ENCODE measurements at places on chromosomes 6 and 20. TPM values are rescaled to one million over a fixed set of nuclear protein-coding genes. Genes with fewer than 3 reads are reported as not detected.
A peak's percentile ranks its signal among the peaks of the same experiment; 100 is the strongest.

GRCh38 chr6:107868867-107869611, 44.9 kb upstream of the SCML4 start:
- no peak overlapping the region for H3K4me3 ChIP-seq
- no peaks in the 10 kb centered on the region for H3K27me3 ChIP-seq
- H3K36me3 ChIP-seq = peaks cover 25% of the 10 kb centered on the region
- no peak for DNase-seq

DNA sequence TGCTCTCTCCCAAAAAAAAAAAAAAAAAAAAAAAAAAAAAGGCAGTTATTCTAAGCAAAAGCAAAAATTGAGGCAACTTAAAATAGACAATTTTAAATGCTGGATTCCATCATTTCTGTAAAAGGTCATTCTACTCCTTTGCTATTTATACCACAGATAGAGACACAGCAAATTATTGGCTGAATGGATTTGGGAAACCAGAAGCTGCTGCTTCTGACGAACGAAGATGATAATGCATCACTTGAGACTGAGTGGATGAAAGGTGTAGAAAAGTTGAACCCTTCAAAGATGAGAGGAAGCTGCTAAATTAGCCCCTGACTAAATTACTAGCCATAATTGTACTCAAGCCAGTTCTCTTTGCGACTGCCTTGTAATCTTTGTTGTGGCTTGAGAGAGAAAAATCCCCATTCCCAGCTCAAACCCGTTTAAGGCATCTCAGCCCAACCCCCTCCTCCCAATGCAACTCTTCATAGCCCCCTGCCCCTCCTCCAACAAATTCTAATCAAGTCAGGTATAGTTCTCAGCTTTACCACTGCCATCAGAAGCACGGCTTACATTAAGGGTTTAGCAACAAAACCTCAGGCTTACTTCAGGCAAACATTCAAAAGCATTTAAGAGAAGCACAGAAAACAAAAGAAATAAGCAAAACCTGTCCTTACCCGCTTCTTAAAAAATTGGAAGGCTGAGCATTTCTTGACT, 1.0 kb downstream of the SGK1 start:
- DNase-seq = no peak
- no peaks in the 10 kb centered on the region for H3K36me3 ChIP-seq
- no peaks in the 10 kb centered on the region for H3K27me3 ChIP-seq
- H3K4me1 ChIP-seq = peaks cover 6% of the 10 kb centered on the region
- no peak overlapping the region for H3K27ac ChIP-seq
- peak overlapping the region; percentile 56 for H3K4me3 ChIP-seq

- H3K4me3 ChIP-seq = no peak overlapping the region
- no peaks in the 10 kb centered on the region for H3K36me3 ChIP-seq
These were observed 93.9 kb upstream of the OGFRL1 start for GRCh38 chr6:71194724-71195123.

DNA sequence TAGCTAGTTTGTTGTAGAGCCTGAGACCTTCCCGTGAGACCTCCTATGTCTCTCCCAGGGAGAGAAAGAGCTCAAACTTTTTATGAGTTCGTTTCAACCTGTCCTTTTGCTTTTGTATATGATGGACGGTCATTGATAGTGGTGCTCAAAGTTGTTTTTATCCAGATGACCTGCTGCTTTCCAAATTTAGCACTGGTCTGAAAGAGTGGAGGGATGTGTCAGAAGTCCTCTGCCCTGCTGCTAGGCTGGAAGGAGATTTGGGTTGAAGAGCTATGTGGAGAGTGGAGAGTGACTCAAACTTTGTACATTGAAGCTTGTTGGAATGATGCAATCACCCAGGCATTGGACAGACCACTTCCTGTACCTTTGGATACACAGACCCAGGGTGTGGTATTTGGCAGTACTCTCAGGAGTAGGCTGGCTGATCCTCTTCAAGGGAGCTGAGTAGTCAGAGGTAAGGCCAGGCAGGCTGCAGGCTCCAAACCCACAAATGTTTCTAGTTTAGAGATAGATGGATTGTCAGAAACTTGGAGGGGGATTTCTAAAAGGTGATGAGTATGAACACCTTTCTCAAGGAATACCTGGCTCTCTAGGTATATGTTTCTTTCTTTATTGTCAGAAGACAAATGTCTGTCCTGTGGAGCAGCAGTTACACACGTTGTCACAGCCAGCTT, 49.4 kb upstream of the RREB1 start:
- no peaks in the 10 kb centered on the region for H3K36me3 ChIP-seq
- DNase-seq = no peak
- no peak overlapping the region for H3K27ac ChIP-seq
- H3K4me3 ChIP-seq = no peak overlapping the region

PNLDC1 gene
- total RNA-seq = 0.26 TPM

HLA-B gene
- total RNA-seq = 6,358 TPM

C6orf141 gene
- not detected for total RNA-seq
